ENCODE measurements at places on chromosomes 16 and 17.

- no peak for DNase-seq
These were observed 24.9 kb downstream of the BAHCC1 start for GRCh38 chr17:81419886-81420768.

DNA sequence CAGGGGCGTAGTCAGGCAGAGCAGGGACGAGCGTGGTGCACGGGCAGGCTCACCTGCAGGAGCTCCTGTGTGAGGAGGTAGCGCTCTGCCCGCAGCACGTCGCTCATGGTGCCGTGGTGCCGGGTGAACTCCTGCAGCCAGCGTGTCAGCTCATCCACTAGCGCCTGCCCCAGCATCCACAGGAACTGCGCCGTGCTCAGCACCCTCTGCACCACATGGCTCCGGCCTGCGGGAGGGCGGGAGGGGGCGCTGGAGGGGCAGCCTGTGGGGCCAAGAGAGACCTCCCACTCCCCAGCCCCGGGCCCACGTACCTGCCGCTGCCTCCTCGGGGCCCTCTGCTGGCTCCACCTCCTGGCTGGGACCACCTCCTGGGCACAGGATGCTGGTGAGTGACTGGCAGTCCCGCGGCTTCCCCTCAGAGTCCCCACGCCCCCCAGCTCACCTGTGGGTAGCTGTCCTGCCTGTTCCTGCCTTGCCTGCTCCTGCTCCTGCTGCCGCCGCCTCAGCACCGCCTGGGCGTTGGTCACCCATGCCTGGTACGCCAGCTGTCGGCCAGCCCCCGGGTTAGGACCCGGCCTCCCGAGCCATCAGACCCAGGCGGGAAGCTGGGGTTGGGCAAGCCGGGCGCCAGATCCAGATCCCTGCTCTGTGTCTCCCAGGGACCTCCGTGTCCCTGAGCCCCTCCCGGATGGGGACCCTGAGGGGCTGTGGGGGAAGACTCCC lies 16.6 kb downstream of the CTU2 start:
- no peak for DNase-seq

- no peak for DNase-seq
These were observed 10.4 kb upstream of the LASP1NB start for GRCh38 chr17:38914741-38915638.

DNA sequence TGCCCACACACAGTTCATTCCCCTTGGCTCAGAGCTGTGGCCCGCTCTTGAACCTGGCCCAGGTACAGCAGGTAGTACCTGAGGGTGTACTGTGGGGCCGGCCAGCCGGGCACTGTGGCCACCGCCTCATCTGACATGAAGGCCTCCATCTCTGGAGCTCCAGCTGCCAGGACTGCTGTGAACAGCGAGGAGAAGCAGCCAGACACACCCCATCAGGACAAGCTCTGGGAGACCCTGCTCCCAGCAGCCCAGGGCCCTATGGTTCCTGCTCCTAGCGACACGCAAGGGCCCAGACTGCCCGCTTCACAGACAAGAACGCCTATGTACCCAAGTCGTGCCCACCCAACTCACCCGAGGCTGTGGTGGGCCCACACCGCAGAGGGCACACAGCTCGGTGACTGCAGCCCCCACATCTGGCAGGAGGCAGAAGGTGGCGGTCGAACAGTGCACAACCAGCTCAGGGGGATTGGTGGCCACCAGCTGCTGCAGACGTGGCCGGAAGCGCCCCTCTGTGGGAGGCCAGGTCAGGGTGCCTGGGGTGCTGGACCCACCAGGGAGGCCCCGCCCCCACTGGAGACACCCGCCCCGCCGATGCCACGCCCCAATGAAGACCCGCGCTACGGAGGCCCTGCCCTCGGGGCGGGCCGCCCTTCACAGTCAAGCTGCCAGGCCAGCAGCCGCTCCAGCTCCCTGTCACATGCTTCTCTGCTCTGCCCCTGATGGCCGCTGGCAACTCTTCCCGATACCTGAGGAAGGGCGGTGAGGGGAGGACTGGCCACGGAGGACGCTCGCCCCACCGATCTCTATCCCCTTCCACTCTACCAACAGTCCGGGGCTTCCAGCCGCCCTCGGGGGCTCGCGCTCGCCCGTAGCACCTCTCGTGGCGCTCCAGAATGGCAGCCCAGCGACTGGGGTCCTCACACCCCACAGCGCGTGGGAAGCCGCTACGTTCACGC lies 1.1 kb upstream of the STUB1 start:
- no peak for DNase-seq

DNA sequence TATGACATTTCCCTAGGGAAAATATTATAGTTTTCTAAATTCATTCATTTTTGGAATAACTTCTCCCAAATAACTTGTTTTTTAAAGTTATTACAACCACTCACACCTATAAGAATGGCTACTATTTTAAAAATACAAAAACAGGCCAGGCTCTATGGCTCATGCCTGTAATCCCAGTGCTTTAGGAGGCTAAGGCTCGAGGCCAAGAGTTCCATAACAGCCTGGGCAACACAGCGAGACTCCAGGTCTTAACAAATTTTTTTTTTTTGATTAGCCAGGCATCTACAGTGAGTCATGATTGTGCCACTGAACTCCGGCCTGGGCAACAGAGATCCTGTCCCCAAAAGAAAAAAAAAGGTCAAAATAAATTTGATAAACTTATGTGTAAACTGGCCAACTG lies 43.6 kb upstream of the YPEL2 start:
- no peak for DNase-seq

DNA sequence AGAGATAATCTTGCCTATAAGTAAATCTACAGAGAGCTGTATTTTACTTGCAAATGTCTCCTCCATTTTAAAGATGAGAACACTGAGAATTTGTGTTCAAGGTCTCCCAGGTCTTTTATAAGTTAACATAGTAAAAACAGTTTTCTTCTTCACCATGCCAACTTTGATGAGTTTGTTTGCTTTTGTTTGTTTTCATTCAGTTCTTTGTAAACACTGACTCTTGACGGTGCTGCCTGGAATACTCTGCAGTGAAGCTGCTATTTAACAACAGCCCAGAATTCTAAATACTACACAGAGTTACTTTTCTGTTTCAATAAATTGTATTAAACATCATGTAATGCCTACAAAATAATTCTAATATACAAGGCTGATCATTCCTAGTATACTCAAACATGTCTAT lies 41.4 kb upstream of the PITPNM3 start:
- no peak for DNase-seq

GRCh38 chr16:31810863-31811262 lies 62.7 kb upstream of the ZNF267 start:
- DNase-seq = no peak

DNA sequence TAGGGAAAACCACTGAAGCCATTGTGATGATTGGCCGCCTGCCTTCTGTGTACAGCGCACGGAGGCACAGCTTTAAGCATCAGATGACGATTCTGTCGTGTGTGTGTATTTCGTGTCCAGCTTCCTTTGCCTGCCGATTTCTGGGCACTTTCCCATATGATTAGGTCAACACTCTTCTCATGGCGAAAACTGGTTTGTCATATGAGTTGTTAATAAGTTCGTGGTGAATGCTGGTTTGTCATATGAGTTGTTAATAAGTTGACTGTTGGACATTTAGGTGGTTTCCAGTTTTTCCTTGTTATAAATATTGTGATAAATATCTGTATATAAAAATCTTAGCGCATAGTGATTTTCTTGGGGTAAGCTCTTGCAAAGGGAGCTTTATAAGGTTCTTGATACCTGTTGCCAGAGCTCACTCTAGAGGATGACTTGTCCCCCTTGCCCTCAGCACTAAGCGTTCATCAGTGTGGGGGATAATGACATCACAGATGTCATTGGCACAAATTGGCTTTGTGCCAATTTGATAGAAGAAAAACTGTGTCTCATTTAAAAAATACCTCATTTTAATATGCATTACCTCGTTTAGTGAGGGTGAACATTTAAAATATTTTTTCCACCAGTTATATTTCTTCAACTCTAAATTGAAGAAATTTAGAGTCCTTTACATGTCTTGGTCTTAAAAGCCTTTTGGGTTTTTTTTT lies 40.0 kb downstream of the PGS1 start:
- DNase-seq = no peak

GRCh38 chr16:5768445-5768844 lies 670.9 kb upstream of the EEF2KMT start:
- no peak for DNase-seq

DNA sequence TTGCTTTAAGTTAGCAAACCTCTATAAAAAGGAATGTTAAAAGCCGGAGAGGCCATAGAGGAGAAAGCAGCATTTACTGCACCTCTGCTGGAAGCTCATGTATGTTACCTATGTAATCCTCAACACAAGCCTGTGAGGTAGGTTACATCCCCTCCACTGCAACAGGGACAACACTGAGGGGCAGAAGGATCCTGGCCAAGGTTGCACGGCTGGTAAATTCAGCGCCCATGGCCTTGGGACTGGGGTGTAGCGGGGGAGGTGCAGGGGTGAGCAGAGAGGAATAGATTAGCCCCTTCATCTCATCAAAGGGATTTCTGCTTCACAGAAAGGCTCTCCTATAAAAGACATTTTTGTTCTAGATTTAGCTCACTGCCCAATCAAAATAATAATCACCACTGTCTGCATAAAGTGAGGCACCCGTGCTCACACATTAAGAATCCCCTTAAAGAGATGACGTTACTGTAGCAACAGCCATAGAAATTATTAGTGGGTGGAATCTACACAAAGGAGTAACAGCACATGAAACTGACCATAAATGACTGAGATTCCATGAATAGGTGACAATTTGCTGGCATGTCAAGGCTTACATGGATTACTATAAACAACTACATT lies 3.3 kb downstream of the ZCCHC14 start:
- no peak for DNase-seq

GRCh38 chr16:74607962-74608356 lies 1.0 kb upstream of the GLG1 start:
- DNase-seq = no peak

- no peak for DNase-seq
These were observed 27.2 kb upstream of the BRD7 start for GRCh38 chr16:50395763-50396710.

All from stimulated activated CD8-positive, alpha-beta memory T cell treated with anti-CD3 and anti-CD28 coated beads, Interleukin-12 subunit alpha, Interleukin-12 subunit beta, amount 100 ng/mL, for 1 hour (primary cell).